GOT3 (cell line): ENCODE measurements at places on chromosomes 3 and 15.

DNA sequence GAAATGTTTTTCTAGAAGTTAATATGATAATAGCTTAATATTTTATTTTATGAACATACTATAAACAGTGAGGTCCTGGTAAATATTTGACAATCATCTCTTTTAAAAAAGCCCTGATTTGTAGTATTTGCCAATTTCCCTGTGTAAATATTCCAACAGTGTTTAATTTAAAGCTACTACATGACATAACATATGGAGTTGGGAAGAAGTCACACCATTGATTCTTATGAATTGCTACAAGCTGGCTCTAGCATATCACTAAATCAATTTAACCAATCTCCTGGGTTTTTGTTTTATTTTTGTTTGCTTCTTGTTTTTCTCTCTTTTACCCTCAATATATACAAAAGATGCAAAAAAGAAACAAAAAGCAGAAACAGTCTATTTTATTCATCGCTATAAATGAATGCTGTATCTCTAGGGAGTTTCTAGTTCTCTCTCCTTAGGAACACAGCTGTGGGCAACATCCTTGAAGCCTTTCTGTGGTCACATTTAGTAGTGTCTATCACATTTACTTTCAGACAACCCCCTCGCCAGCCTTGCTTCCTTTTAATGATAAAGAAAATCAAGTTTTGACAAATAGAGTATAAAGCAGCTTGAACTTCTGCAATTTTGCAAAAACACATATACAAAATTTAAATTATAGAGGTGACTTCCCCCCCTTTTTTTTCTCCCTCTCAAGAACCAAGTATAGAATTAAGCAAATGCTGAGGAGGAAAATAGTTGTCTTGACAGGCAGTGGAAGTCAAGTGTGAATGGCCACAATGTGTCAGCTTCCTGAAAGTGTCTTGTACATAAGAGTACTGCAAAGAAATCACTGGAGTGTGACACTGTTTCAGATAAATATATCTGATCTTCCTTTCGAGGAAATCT, 21.4 kb downstream of the CCR1 start:
- DNase-seq, result no peak

- DNase-seq, result no peak
Measured at GRCh38 chr3:128068156-128068620, 16.0 kb downstream of the SEC61A1 start.

- no peak for DNase-seq
Measured at GRCh38 chr15:42182961-42183360, 25.1 kb downstream of the VPS39 start.

DNA sequence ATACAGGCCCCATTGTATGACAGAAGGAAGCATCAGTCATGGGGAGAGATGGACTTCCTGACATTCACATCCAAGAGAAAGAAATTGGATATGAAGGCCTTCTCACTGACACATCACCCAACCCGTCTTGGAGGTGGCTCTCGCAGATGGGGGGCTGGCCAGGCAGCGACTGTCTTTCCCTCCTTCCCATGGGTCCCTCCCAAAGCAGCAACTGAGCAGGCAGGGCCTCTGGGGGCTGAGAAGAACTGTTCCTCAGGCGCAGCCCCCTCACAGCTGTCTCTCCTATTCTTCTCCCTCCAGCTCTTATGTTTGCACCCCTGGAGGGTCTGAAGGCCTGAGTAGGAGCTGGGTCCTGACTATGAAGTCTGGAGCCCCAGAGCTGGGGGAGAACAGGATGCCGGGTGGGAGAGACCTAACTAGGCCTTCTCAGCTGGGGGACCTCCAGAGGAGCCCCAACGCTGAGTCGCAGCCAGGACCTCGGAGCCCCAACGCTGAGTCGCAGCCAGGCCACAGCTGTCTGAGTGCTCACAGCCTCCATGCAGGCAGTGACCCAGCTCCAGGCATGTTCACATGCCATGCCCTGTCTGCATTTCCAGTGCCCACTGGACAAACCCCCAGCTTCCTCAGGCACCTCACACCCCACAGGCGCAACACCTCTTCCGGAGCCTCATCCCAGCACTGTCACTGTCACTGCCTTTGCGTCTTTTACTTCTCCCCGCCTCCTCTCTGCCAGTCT, 29.6 kb downstream of the UMPS start:
- DNase-seq, result no peak

DNA sequence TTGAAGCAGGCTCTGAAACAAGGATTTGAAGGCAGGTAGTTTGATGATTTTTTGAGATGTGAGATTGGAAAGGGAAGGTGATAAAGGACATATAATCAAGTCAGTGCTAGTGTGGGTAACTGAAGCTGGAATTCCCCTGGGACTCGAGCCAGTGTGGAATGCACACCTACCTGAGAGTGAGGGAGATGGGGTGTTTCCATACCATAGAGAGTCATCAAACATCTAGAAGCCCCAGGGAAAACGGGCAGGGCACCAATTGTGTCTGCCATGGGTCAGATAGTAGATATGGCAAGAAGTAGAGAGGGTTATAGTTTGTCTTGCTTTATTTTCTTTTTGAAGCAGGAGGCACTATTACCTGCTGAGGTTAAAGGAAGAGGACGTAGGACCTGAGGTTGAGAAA, 120.0 kb downstream of the SSR3 start:
- DNase-seq, result no peak

GRCh38 chr3:100073714-100074307, 40.5 kb downstream of the FILIP1L start:
- DNase-seq, result no peak

- no peak for DNase-seq
Measured at GRCh38 chr3:194304186-194304917, 46.8 kb downstream of the CPN2 start.

GRCh38 chr3:41579861-41580260, 380.6 kb downstream of the CTNNB1 start:
- DNase-seq, result no peak

DNA sequence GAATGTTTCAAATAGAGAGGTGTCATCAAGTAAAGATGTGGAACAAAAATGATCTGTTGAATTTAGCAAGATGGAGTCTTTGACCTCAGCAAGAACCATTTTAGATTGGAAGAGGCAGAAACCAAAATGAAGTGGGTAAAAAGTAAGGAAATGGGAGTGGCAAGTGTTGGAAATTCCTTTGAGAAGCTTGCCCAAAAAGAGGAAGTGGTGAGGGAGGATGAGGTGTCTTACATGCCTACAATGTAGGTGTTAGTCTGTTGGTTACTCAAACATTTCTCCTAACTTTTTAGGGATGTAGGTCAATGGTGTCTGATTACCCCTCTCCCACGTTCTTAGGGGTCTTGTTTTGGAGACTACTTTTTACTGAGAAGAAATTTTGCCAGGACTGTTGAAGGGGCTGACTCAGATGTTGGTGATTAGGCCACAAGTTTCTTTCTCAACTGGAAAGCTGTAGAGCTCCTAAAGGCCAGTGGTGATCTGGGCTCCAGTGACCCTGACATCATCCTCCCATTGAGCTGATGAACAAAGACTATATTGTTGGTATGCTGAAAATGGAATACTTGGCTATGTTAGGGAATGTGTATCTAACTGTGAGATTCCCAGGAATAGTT, 5.1 kb downstream of the PPP2R3A start:
- no peak for DNase-seq

DNA sequence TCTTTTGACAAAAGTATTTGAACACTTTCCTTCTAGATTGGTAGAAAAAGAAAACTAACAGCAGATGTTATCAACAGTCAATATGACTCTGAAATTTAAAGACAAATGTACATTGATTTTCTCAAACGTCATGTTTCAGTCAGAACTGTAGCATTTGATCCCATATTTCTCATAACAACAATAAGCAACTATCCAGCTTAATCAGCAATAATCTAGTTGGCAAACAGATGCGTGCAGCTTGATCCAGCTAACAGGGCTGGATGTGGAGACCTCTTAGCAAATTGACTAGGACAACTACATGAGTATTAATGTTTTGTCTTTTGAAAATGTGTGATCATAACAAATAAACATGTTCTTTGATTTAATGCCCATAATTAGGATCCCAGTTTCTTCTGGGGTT, 94.0 kb upstream of the STT3B start:
- DNase-seq, result no peak

GRCh38 chr15:91620229-91620628, 233.3 kb upstream of the SLCO3A1 start:
- no peak for DNase-seq

DNA sequence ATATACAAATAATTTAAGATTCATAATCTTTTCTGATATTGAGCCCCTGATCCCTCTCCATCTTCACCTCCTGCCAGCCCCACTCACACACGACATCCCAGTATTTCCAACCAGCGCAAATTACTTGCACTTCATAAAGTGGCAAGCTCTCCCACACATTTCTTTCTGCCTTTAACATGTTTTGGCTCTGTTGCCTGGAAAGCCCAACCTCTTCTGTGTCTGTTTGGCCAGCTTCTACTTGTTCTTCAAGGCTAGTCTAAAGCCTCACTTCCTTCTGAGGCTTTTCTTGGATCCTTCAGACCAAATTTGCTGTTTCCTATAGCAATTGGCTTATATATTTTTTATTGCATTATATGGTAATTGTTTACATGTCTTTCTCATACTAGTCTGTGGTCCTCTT, 5.1 kb upstream of the TM6SF1 start:
- DNase-seq, result no peak

- DNase-seq, result no peak
Measured at GRCh38 chr3:29695201-29695600, 414.3 kb downstream of the RBMS3 start.

GRCh38 chr3:6504834-6505233, 356.1 kb upstream of the GRM7 start:
- no peak for DNase-seq

DNA sequence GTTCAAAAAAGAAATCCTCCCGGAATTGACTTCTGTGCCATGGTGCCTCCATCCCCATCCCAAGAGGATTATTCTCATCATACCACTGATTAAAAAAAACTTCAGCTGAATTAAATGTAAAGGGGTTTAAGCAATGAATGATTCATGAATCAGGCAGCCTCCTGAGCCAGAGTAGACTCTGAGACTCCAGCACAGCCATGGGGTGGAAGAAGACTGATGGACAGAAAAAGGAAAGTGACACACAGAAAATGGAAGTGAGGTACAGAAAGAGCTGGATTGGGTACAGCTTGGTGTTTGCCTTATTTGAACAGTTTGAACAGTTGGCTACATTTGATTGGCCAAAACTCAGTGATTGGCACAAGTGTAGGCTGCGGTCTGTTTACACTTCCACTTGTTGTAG, 224.8 kb upstream of the ATP10A start:
- no peak for DNase-seq

DNA sequence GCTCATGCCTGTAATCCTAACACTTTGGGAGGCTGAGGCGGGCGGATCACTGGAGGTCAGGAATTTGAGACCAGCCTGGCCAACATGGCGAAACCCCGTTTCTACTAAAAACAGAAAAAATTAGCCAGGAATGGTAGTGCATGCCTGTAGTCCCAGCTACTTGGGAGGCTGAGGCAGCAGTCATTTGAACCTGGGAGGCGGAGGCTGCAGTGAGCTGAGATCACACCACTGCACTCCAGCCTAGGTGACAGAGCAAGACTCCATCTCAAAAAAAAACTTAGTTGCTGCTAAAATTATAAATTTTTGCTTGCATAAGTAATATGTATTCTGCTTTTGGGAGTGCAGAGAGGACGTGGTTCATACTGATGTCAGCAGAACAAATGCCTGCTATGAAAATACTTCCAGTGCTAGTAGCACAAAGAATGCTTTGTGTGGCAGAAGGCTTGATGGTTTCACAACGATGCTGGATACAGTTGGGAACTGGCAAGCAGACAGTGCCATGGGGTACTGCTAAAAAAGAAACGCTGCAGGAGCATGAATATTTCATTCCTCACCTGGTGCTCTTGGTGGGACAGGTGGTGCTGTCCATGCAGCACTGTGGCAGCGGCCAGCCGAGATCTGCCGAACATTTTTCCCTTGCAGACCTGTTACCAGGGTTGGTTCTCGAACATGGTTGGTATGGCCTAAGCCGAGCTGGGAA, 31.1 kb downstream of the FBXL22 start:
- DNase-seq, result no peak

- no peak for DNase-seq
Measured at GRCh38 chr3:115761927-115762305, 138.6 kb downstream of the GAP43 start.

DNA sequence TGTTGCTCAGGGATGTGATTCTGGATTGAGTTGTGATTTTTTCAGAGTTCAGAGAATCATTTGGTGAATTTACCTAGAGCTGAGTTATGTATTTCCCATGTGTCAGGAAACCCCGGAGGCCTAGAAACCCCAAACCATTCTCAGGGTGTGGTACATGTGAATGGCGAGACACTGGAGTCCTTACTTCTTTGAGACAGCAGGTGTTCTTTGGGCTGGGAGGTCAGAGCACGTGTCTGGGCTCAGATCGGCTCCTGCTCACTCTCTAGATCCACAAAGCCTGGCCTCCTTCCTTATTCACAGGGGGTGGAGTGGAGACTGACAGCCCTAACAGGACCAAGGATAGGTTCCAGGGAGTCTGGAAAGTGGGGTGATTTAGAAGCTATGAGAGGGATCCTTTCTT, 145.8 kb downstream of the CHDH start:
- DNase-seq, result no peak

DNA sequence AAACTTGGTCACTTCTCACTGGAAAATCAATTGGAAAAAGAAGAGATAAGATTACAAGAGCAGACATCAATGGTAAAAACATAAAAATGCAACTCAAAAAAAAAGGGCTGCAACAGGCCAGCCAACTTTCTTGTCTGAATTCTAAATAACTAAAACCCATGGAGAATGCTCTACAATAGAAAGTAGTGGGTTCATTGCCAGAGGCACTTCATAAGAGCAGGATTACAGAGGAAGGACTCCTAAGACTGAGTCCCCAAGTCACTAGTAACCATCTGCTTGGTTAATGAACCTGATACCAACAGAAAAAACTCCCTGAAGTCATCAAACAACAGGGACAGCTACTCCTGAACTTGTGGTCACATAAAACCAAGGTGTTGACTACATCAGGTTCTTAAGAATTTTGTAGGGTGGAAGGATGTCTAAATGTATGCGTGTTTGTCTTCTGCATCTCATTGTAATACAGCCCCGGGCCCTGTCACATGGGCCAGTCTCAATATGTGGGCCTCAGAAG, 148.6 kb downstream of the IMPG2 start:
- no peak for DNase-seq

- no peak for DNase-seq
Measured at GRCh38 chr3:4814305-4814903, 164.8 kb upstream of the BHLHE40 start.

- no peak for DNase-seq
Measured at GRCh38 chr3:62922326-62922725, 47.1 kb upstream of the CADPS start.

GRCh38 chr3:165641569-165642310, 195.5 kb downstream of the BCHE start:
- DNase-seq, result no peak

- DNase-seq, result no peak
Measured at GRCh38 chr3:130739848-130740247, 6.8 kb downstream of the PIK3R4 start.
